Stimulated activated CD4-positive, alpha-beta T cell treated with anti-CD3 and anti-CD28 coated beads, Interleukin-15, amount 100 ng/mL, for 1 hour (primary cell): ENCODE measurements at places on chromosomes 3 and 15.

DNA sequence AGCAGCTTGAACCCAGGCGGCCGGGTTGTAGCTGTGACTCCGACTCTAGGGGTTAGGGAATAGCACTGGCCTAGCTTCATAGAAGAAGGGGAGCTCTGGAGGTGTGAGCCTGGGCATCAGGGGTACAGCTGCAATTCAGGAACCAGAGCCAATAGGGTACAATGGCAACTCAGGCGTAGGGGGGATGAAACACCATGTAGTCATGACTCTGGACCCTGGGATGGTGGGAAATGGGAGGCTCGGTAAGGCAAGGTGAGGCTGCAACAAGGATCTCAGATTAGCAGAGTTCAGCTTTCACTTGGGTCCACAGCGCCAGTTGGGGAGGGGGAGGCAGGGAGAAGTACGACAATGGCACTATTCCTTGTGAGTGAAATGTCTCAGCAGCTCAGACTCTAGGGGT lies 210.2 kb upstream of the LYSMD4 start:
- no peak for DNase-seq

- DNase-seq = no peak
Measured at GRCh38 chr3:146772211-146772743, 167.1 kb upstream of the PLSCR5 start.

- DNase-seq = no peak
Measured at GRCh38 chr3:99624496-99625236, 13.7 kb upstream of the COL8A1 start.

DNA sequence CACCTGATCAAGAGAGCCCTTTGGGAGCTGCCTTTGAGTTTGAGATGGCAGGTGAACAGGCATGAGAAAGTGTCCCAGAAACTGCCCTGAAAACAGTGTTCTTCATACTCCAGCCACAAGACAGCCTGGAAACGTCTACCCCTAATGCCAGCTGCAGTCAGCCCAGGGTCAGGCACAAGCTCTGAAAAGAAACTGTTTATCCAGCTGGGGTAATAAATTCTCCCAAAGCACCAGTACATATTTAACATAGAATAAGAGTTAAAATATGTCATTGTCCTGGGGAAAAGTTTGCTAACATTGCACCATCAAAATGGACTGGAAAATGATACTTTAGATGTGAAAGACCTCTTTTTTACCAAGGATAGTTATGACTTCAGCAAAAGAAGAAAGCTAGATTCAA lies 66.3 kb downstream of the NEK10 start:
- DNase-seq = no peak

GRCh38 chr3:133758568-133758928 lies 12.4 kb downstream of the TF start:
- no peak for DNase-seq

- no peak for DNase-seq
Measured at GRCh38 chr3:127274200-127274760, 13.6 kb downstream of the PRR20G start.

DNA sequence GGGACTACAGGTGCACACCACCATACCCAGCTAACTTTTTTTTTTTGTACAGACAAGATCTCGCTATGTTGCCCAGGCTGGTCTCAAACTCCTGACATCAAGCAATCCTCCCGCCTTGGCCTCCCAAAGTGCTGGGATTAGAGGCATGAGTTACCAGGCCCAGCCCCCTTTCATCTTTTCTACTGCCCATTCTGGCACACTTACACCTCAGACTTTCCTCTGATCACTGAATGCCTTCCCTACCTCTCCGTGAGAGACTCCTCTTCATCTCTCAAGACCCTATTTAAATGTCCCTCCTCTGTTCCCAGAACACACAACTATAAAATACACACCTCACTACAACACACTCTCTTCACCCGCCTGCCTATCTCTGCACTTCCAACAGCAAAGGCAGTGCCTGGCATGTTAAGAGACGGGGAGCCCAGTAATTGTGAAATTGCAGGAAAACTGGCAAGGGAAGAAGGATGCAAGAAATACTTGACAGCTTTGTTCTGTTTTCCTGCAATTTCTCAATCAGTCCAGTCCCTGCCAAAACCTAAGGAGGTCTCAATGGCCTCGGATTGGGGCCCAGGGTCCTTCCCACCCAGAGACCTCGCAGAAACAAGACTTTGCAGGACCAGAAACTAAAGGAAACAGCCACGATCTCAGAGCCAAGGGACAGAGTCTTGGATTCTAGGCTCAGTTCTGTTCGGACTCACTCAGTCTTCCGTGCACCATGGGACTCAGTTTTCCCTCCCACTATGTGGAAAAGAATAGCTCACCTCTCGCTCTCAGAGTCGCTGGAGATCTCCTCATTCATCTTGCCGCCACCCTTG lies 849 bp downstream of the RRP9 start:
- DNase-seq = no peak

- no peak for DNase-seq
Measured at GRCh38 chr3:144556392-144556791, 584.8 kb downstream of the DIPK2A start.

- DNase-seq = no peak
Measured at GRCh38 chr3:153087595-153088566, 74.1 kb upstream of the RAP2B start.

DNA sequence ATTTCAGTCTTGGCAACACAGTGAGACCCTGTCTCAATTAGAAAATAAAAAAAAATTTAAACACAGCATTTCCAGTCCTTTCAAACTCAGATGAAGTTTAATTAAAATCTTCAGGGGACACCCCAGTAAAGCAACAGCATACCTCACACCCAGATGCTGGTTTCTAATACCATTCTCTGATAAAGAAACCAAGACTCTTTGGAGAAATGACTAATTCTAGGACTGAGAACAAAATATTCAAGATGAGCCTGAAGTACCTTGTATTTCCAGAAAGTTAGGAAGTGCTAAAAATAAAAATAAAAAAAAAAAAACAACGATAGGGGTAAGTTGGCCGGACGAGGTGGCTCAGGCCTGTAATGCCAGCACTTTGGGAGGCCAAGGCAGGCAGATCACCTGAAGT lies 14.0 kb upstream of the MAP4 start:
- DNase-seq = no peak

DNA sequence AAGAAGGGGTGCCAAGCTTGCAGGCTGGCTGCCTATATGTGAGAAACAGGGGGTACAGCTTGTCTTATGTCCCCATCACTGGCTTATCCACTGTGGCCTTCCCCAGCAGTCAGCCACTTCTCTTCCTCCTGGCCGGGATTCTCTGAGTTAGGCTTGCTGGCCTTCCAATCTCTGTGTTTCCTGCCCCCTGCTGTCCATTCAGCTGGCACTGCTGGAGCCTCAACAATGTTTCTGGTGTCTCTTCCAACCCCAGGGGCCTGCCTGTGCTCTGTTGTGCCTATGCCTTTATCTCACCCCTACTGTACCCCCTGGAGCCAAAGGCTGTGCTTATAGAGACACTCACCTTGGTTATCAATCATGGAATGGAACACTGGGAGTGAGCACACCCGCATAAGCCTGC lies 36.5 kb downstream of the ANAPC13 start:
- no peak for DNase-seq

GRCh38 chr15:63405683-63406390 lies 24.2 kb upstream of the CA12 start:
- DNase-seq = no peak

DNA sequence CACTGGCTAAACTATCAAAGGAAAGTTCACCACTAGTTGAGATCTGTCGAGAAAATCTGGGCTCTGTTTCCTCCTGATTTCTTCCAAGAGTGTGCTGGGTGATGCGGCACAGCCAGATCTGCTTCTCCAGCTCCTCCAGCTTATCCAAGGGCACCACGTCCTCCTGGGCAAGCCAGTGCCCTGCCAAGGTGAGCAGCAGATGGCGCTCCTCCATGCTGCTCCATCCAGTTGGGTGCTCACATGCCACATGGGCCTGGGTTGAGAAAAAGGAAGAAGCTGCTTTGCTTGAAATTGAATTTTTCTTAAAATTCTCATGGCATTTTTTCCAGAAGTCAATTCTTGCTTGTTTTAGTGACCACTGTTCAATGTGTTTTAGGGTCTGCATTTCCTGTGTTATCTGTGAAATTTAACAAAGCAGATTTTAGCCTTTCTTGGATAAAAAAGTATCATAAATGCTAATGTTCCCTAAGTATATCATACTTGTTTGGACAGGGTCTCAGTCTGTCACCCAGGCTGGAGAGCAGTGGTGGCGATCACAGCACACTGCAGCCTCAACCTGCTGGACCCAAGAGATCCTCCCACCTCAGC lies 47.3 kb downstream of the EIF3J start:
- peak; percentile 49 for DNase-seq

GRCh38 chr3:140459462-140459861 lies 218.4 kb upstream of the TRIM42 start:
- DNase-seq = no peak

DNA sequence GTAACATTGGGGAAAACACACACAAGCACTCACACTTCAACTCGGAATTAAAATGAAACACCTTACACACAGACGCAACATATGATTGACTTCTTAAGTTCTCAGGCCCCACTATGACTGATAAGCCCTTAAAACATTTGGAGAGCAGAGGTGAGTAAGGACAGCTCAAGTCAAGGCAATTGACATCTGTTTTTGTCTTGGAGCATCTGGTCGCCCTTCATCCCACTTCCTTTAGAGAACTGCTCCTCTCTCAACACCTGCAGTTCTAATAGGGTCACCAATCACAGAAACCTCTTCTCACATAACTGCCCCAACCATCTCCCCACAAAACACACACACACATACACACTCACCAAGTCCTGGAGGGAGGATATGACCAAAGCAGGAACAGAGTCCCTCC lies 43.4 kb downstream of the ERC2 start:
- DNase-seq = no peak

- no peak for DNase-seq
Measured at GRCh38 chr3:42804831-42805132, 492 bp upstream of the HIGD1A start.

DNA sequence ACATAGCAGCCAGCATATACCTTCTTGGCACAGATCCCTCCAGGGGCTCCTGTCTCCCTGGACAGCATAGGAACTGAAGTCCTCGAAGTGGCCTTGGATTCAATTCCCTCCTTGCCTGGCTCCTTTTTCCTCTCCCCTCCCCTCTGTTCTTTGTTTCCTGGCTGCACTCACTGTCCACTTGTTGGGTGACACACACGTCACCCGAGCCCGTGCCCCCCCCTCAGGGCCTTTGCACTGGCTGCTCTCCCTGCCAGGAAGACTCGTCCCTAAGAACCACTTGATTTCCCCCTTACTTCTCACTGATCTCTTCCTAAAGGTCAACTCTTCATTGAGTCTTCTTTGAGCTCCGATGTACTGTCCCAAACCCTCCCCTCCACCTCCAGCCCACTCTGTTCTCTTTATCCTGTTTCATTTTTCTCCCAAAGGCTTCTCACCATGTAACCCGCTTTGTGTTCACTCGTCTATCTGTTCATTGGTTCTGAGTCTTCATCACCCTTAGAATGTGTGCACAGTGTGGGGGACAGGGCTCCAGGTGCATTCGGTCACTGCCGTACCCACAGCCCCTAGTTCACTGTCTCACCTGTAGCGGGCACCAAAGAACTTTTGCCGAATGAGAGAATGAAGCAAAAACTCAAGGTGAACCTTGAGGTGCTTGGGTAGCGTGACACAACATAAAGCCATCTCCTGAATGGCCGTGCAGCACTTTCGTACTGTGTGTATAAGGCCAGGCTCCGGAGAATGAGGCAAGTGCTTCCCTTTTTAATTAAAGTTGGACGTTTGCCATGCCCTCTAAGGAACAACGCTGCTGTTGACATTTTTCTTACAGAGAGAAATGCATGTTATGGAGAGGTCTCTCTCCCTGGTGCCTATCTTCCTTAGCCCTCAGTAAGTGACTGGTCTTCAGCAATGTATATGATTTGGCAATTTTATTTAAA lies 74.0 kb downstream of the CHRNA7 start:
- DNase-seq = no peak

- DNase-seq = no peak
Measured at GRCh38 chr3:151499168-151499567, 38.3 kb upstream of the IGSF10 start.

- no peak for DNase-seq
Measured at GRCh38 chr3:64961301-64961700, 273.5 kb upstream of the ADAMTS9 start.

GRCh38 chr3:76527773-76528172 lies 512.1 kb upstream of the ROBO2 start:
- DNase-seq = no peak

DNA sequence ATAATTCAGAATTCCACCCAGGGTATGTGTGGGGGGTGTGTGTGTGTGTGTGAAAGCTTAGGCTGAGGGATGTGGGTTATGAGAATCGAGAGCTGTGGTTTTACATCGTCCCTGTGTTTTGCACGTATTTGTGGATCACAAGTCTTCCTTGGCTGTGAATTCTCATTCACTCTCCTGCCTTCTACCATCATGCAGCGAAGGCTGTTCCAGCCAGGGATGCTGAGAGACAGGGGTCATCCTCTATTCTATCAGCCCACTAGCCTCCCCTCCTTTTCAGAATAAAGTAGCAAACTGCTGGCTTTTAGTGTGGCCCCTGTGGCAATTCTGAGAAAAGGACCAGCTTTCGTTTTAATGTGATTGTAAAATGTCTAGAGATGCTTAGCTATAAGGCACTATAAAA lies 460.6 kb upstream of the NR2F2 start:
- DNase-seq = no peak

- DNase-seq = no peak
Measured at GRCh38 chr3:148882288-148882687, 17.2 kb downstream of the CPA3 start.

DNA sequence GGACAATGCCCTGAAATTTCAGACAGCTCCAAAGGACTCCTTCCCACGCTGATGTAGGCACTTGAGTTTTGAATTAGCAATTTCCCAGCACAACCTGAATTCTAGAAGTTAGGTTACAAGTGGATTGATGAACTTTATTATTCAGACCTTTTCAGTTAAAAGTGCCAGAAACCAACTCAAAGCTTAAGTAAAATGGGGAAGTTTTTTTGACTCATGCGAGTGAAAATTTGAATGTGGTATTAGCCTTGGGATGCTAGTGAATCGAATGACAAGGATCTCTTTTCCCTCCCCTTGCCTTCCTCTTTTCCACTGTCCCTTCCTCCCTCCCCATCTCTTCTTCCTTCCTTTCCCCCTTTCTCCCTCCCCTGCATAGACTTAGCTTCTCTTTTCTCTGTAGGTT lies 295.1 kb upstream of the PROK2 start:
- DNase-seq = no peak

GRCh38 chr3:49174397-49174985 lies 3.1 kb downstream of the KLHDC8B start:
- DNase-seq = no peak

GRCh38 chr3:101725194-101725889 lies 928 bp downstream of the CEP97 start:
- DNase-seq = no peak

DNA sequence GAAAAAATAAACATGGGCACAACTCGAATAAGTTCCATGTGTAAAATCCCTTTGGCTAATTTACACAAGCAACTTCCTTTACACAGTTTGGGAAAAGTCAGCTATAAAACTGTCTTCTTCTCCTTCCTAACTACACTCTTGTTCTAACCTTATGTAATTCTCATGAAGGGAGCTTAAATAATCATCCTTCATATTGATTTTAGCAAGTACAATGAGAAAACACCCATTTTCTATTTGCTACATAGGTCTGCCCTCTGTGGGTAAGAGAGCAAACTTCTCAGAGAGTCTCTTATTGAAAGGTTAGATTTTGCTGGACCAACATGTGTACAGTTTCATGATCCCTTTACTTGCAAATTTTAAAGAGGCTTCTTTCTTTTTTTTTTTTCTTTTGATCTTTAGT lies 398.5 kb downstream of the ROBO1 start:
- DNase-seq = no peak

- DNase-seq = no peak
Measured at GRCh38 chr3:182710557-182711157, 82.6 kb upstream of the ATP11B start.

GRCh38 chr15:32834156-32834555 lies 116.4 kb downstream of the GREM1 start:
- no peak for DNase-seq
